ENCODE measurements at places on chromosomes 1 and 21.

GRCh38 chr1:34721646-34722355, 33.0 kb upstream of the GJB5 start:
- no peak for DNase-seq

DNA sequence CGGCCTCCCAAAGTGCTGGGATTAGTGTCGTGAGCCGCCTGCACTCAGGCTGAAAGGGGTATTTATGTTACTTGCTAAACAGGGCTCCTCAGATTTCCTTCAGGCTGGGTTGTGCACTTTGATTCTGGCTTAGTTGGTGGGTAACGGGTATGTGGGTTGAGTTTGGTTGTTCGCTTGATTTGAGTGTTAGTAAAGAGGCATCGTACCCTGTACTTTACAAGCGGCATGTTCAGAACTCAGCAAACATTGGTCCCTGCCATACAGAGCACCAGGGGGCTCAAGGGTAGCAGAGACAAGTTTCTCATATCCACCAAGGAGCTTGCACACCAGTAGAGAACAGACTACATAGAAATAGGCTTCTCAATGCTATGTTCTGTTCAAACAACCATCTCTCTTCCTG, 147.8 kb downstream of the PGBD5 start:
- DNase-seq = no peak

DNA sequence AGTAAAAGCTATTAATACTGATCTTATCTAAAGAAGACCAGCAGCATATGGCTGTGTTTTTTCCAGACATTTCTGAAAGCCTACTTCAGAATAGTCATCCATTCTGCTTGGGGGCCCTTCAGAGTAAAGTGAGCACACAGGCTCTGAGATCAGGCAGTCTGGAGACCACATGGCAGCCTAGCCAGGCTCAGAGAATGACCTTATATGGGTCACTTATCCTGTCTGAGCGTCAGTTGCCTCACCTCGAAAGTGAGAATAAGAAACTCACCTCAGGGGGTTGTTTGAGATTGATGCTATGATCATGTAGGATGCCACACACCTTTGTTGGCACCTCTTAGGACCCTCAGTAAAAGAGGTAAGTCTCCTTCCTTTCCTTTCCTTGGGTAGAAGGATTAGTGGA, 270.4 kb downstream of the GRIK1 start:
- DNase-seq = no peak

DNA sequence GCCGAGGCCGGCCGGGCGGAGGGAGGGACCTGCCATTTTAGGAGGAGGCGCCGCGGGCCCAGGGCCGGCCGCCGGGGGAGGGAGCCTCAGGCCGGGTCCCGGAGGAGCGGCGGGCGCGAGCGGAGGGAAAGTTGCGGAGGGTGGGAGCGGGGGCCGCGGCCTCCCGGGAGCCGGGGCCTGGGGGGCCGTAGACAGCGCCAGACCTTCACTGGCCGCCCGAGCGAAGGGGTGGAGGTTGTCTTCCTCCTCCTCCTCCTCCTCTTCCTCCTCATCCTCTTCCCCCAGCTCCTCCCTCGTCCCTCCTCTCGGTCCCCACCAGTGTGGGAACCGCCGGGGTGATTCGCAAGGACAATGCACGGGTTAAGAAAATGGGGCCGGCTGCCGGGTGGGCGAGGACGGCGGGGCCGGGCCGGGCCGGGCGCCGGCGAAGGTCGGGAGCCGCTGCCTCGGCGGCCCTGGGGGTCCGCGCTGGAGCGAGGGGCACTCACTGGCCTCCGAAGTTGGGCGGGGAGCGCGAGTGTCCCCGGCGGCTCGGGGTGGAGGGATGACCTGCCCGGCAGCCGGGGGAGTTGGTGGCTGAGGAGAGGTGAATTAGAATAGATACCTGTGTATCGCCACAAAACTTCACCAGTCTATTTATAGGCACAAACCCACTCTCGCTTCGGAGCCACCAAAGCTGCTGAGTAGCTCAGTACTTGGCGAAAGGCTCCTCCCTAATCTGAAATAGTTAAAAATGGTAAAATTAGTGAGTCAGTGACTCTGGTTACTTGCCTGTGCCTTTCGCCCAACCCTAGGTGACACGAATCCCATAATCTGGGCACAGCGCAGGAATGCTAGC, 1.3 kb downstream of the DYRK1A start:
- DNase-seq = peak; percentile 63

GRCh38 chr1:57850176-57850940, 426.5 kb upstream of the DAB1 start:
- DNase-seq = no peak

- no peak for DNase-seq
Observed at GRCh38 chr1:107691540-107691939, 273.4 kb downstream of the VAV3 start.

DNA sequence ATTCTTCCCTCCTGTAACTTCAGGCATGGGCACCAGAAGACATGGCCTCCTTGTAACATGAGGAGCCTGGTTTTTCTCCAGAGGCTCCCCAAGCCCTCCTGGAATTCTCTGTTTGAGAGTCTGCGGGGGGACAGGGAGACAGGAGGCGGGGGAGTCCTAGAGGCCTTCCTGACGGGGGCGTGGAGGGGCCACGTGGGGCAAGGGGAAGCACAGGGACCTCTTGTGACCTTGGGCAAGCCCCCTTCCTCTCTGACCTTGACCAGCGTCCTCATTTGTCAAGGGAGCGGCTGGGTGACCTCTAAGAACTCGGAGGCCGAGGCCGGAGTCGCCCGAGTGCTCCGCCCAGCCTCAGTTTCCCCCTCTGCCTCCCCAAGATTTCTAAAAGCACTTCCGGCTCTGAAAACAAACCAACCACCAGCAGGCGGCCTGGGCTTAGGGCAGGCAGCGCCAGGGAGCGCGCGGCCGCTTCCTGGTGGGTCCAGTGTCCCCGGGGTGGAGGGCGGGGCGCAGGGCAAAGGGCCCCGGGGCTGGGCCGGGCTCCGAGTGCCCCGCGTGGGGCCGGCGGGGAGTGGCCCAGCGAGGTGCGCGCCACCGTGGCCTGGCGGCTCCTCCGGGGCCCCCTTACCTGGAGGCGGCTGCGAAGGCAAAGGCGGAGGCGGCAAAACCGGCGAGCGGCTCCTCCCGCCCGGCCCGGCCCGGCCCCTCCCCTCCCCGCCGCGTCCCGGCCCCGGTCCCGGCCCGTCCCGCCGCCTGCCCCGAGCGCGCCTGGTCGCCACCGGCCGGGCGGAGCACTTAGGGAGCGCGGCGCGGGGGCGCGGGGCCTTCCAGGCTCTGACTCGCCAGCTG, at the start of gene TMCO4:
Gene TMCO4 (minus strand): TSS at position 687 of the 846 bp plus-strand sequence. CDS start 19,158 bp downstream, outside the sequence.
- DNase-seq = peak; percentile 69

GRCh38 chr1:208177656-208178055, 66.5 kb downstream of the PLXNA2 start:
- DNase-seq = no peak

GRCh38 chr1:248750496-248750895, 5.1 kb downstream of the LYPD8 start:
- no peak for DNase-seq

DNA sequence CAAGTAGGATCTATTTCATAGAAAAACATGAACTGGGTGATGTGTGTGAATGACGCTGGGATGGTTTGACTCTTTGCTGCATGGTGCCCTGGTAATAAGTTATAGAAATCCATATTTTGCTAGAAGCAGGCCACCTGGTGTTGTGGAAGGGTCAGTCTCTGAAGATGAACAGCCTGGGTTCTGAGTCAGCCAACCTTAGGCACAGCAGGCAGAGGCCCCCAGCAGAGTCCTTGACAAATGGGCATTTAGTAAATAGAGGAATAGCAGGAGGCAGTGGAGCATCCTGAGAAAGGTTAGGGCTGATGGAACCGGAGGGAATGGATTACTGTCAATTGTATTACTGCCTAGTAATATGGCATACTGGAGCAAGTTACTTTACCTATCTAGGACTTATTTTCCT, 20.9 kb downstream of the FGGY start:
- no peak for DNase-seq

GRCh38 chr1:181484821-181485220, 1.5 kb downstream of the CACNA1E start:
- DNase-seq = no peak

DNA sequence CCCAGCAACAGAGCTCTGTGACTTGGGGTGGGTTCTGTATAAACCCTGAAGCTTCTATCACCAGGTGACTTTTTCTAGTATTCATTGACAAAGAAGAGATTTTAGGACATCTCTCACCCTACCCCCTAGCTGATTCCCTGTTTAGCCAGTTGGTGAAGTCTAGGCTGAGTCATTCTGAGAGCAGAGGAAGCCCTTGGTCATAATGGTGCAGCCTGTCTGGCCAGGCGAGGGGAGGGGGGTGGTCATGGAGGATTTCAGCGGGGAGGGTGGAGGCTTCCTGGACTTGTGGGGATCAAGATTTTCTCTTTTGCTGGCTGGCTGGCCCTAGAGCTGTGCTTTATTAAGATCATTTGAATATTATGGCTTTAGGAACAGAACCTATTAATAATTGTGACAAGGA, 262.6 kb downstream of the CAMTA1 start:
- DNase-seq = no peak

GRCh38 chr1:115665319-115666096, 23.7 kb downstream of the VANGL1 start:
- DNase-seq = no peak

- no peak for DNase-seq
Observed at GRCh38 chr1:230077011-230077410, 10.0 kb downstream of the GALNT2 start.

DNA sequence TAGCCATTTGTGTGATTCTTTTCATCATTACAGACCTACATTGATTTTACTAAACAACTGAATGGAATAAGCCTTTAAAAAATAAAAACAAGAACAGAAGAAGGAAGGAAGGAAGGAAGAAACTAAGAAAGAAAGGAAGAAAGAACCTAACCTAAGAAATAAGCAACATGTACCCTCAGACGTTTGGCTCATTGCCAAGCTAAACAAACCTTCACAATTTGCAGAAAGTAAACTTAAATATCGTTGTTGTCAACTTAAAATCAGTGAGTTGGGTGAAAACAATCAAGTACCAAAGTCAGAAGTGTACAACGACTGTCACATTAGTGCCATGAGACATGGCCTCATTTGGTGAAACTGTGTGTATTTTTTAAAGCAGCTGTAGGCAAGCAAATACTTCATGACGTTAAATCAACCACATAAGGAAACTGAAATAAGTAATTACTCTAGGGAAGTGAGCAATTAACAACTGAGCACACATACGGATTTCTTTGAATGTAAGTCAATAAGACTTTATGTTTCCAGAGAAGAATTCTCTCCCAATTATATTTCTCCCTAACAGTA, 313.1 kb upstream of the TMPRSS15 start:
- DNase-seq = no peak

GRCh38 chr1:224774378-224774777, 155.1 kb upstream of the DNAH14 start:
- no peak for DNase-seq

GRCh38 chr1:39965044-39965443, 10.1 kb downstream of the MFSD2A start:
- DNase-seq = no peak

DNA sequence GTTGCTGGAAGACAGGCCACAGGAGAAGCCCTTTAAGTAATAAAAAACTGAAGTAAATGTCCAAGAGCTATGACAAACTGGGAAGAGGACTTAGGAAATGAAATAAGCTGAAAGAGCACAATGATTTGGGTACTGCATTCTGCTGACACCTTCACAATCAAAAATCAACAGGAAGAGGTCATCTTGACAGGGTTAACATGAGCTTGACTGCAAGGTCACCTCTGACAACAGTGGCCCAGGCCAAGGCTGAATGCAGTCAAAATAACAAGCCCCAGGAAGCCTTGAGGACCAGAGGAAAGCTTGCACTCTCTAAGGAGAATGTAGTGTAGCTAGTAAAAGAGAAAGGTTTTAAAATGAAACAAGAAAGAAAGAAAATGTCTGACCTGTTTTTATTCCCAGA, 179.3 kb downstream of the SEC16B start:
- DNase-seq = no peak

- DNase-seq = no peak
Observed at GRCh38 chr21:18529254-18529653, 125.7 kb upstream of the TMPRSS15 start.
